ENCODE measurements at places on chromosomes 3 and 15.

DNA sequence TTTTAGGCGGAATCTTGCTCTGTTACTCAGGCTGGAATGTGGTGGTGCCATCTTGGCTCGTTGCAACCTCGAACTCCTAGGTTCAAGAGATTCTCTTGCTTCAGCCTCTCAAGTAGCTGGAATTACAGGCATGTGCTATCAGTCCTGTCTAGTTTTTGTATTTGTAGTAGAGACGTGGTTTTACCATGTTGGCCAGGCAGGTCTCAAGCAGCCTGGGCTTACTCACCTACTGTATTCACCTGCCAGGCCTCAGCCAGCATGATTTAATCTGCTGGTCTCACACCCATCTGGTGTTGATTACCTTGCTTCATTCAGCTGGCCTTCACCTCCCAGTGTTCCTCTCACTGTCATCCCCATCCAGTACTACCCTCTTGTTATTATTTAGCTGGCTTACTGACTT, 102.0 kb downstream of the IL12A start:
- no peak for DNase-seq

DNA sequence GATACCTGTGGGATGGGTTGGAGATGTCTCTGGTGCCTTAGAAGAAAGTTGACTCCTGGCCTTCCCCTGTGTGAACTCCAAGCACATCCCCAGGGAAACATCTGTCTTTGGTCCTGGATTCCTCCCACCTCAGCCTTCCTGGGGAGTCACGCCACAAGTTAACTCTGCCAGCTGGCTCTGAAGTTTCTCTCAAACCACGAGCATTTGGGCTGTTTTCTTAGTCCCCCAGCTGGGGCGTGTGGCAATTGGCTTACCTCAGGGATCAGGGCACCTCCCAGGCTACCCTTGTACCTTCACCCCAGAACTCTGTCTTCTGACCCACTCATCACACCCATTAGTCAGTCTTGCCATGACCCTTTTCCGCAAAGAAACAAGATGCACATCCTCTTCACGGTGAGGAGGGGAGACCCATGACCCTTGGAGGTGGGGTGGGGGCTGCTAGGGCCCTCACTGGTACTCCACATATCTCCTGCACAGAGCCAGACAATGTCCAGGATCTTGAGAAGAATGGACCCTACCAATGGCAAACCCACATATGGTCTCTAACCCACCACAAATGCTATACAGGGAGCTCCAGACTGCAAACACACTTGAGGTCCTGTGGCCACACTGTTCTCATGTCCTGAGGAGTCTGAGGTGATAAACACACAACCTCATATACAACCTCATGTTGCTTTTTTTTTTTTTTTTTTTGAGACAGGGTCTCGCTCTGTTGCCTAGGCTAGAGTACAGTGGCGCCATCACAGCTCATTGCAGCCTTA, 3.9 kb downstream of the NEIL1 start:
- no peak for DNase-seq

GRCh38 chr15:80441714-80442113, 37.5 kb downstream of the ARNT2 start:
- no peak for DNase-seq

- no peak for DNase-seq
These were observed 24.0 kb downstream of the KNL1 start for GRCh38 chr15:40618023-40618422.

- DNase-seq, result no peak
These were observed 196.2 kb upstream of the NSMCE3 start for GRCh38 chr15:29465816-29466215.

- DNase-seq, result no peak
These were observed 497.9 kb downstream of the IGSF11 start for GRCh38 chr3:118536764-118537163.
